Nasal cavity respiratory epithelium epithelial cell of viscerocranial mucosa (primary cell): ENCODE measurements at places on chromosomes 1 and 21. TPM values are rescaled to one million over a fixed set of nuclear protein-coding genes. Genes with fewer than 3 reads are reported as not detected.

OR2T11 gene
- not detected in 2 replicates for total RNA-seq

TLR5 gene
- total RNA-seq = 0.34 and 7.9 TPM in 2 replicates

SLFNL1 gene
- total RNA-seq = under 0.01 and 0.21 TPM in 2 replicates

DMRTA2 gene
- 4.8 and 14.2 TPM in 2 replicates for total RNA-seq

TNFRSF1B gene
- total RNA-seq = 0.07 TPM in 1 of 2 replicates, not detected in the other

EXTL1 gene
- under 0.01 TPM in 1 of 2 replicates, not detected in the other for total RNA-seq

CRYBG2 gene
- 52.6 and 55.7 TPM in 2 replicates for total RNA-seq

LENEP gene
- 1.00 TPM in 1 of 2 replicates, not detected in the other for total RNA-seq

LRRC39 gene
- under 0.01 and 0.43 TPM in 2 replicates for total RNA-seq

ZNF672 gene
- 24.4 and 27.3 TPM in 2 replicates for total RNA-seq

PRAMEF9 gene
- total RNA-seq = not detected in 2 replicates

SYCP1 gene
- total RNA-seq = not detected in 2 replicates

TMEM52 gene
- 1.4 and 2.9 TPM in 2 replicates for total RNA-seq

OR10Z1 gene
- total RNA-seq = not detected in 2 replicates

BRINP2 gene
- total RNA-seq = not detected in 2 replicates

RGL1 gene
- 0.68 and 3.3 TPM in 2 replicates for total RNA-seq

POMGNT1 gene
- total RNA-seq = 48.5 and 57.4 TPM in 2 replicates

ALX3 gene
- not detected in 2 replicates for total RNA-seq

LRRC38 gene
- not detected in 2 replicates for total RNA-seq

NPL gene
- 3.8 and 19.7 TPM in 2 replicates for total RNA-seq

MYOG gene
- total RNA-seq = not detected in 2 replicates

EMC1 gene
- total RNA-seq = 78.9 and 90.5 TPM in 2 replicates

GJA8 gene
- total RNA-seq = not detected in 2 replicates

SPRR2A gene
- total RNA-seq = 4.8 and 25.3 TPM in 2 replicates

CHD1L gene
- total RNA-seq = 36.0 and 36.2 TPM in 2 replicates

CFHR1 gene
- not detected in 2 replicates for total RNA-seq

DAB1 gene
- 0.14 TPM in 1 of 2 replicates, not detected in the other for total RNA-seq

CRP gene
- total RNA-seq = not detected in 2 replicates

NTNG1 gene
- 5.1 and 5.4 TPM in 2 replicates for total RNA-seq

SFN gene
- 710 and 1,116 TPM in 2 replicates for total RNA-seq

RAB25 gene
- 46.8 and 48.7 TPM in 2 replicates for total RNA-seq

AGTRAP gene
- 55.7 and 72.8 TPM in 2 replicates for total RNA-seq

FCRL4 gene
- total RNA-seq = not detected in 2 replicates

DNM3 gene
- 0.34 and 2.1 TPM in 2 replicates for total RNA-seq

TEDDM1 gene
- total RNA-seq = not detected in 2 replicates

PTAFR gene
- 5.1 and 12.1 TPM in 2 replicates for total RNA-seq

FTCD gene
- 0.14 TPM in 1 of 2 replicates, not detected in the other for total RNA-seq

BCL2L15 gene
- total RNA-seq = under 0.01 and 2.9 TPM in 2 replicates

CELA2B gene
- not detected in 2 replicates for total RNA-seq

GRHL3 gene
- total RNA-seq = 27.7 and 61.2 TPM in 2 replicates

DIO1 gene
- total RNA-seq = not detected in 2 replicates

ITLN2 gene
- total RNA-seq = 0.21 TPM in 1 of 2 replicates, not detected in the other

MYOC gene
- not detected in 2 replicates for total RNA-seq

TAF12 gene
- 30.3 and 47.2 TPM in 2 replicates for total RNA-seq

GUCA2A gene
- not detected in 2 replicates for total RNA-seq

PCAT6 gene
- 0.68 and 1.1 TPM in 2 replicates for total RNA-seq

CFAP57 gene
- 0.07 and 0.34 TPM in 2 replicates for total RNA-seq

GPR25 gene
- total RNA-seq = not detected in 2 replicates
